ENCODE measurements at places on chromosomes 5 and 9. TPM values are rescaled to one million over a fixed set of nuclear protein-coding genes. Genes with fewer than 3 reads are reported as not detected.

DNA sequence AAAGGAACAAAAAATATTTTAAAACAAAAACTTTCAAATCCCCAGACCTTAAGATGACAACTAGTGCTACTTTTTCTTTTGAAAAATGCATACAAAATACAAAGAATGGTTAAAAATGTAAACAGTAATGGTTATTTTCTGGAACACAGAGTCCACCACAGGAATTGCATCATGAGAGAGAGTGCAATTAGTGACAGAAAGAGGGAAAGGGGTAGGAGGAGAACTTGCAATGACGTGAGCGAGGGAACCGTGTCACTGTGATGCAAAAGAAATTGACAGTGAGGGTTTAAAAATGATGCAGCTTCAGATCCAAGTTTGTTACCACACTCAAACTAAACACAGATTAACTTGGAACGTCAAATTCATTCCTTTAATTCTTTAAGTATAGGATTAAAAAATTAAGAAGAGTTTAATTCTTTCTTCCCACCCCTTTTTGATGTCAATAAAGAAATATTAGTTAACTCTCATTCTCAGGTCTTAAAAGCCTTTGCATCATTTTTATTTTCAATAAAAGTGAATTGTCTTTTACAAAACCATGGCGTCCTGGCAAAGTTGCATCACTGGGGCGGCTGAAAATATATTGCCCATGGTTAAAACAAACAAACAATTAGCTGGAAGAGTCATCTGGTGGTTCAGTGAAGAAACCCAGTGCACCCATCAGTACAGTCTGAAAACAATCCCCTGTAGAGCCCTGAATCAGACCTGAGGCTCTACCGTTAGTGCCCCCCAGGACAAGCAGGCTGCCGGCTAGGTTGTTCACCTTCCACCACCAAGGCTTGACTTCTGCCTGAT lies 39.5 kb downstream of the MACROH2A1 start:
- DNase-seq = no peak

GRCh38 chr5:126575644-126576043 lies 19.4 kb downstream of the ALDH7A1 start:
- DNase-seq = no peak

DNA sequence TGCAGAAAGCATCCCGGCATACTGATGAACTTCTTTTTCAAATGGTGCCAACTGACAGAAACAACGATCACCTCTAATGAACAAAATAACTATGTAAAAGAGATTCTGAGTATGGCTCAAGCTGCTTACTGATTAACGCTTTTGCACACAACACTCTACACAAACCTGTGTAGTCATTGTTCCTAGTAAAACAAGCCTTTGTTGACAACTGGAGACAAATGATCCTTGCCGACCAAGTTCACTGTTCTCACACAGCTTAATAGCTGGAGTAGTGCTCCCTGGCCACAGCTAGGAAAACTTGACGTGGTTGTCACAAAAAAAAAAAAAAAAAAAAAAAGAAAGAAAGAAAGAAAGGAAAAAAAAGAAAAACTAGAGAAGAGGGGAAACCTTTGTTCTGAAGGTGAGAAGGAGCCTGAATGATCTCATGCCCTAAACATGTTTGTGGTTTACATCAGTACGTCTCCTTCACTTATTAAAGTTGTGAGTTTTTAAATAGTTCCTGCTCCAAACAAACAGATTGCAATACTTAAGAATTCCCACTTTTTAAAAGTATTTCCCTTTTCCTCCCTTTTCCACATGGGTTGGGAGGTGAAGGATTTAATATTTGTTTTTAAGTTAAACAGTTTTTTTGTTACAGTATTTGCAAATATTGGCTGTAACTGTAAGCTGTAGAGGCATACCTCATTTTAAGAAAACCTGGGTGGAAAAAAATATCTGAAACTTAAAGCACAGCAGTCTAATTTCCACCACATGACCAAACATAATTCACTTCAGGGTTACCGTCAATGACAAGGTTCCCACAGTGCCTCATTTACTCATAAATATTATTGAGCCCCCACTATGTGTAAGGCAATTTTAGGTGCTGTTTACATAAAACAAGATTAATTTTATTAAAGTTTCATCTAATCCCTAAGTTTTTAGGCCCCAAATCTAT lies 63.7 kb downstream of the GLIS3 start:
- no peak for DNase-seq

DNA sequence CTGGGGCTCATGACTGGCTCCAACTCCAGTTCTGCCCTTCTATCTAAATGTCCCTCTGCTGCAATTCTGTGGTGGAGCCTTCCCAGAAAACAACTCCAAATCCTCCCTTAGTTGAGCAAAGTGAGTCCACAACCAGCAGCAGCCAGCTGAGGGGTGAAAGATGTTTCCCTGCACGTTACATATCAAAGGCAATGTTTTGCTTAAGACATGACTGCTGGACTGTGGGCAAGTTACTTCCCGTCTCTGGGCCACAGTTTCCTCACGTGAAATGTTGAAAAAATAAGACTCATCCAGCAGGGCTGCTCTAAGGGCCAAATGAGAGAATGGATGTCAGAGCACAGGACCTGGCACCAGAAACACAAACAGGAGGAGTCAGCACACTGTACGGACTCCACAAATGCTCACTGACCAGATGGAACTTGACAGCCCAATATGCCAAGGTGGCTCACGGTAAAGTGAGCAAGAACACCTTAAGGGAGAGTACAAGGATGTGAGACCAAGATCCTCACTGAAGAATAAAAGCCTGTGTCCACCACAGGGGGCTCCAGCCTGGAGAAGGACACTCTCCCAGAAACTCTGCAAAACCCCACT lies 138.4 kb upstream of the ABCA1 start:
- DNase-seq = peak; percentile 6

GRCh38 chr9:77019926-77020412 lies 514 bp downstream of the FOXB2 start:
- DNase-seq = no peak

- no peak for DNase-seq
Observed at GRCh38 chr9:68996462-68996861, 17.5 kb downstream of the PRKACG start.

DNA sequence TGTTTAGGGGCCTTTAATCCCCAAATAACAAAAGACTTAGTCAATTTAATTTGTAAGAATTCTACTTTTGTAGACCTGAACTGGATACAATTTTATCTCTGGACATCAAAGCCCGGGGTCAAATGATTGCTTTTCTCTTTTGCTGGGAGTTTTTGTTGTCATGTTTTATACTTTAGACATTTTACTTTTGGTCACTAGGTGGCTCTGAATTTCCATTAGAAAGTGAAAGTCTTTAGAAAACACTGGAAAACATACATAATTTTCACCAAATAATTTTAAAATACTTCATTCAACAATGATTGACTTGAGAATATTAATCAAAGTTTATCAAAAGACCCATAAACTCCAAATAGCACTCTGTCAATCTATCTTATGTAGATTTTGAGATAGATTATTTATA lies 2.8 kb upstream of the PCA3 start:
- DNase-seq = no peak

DNA sequence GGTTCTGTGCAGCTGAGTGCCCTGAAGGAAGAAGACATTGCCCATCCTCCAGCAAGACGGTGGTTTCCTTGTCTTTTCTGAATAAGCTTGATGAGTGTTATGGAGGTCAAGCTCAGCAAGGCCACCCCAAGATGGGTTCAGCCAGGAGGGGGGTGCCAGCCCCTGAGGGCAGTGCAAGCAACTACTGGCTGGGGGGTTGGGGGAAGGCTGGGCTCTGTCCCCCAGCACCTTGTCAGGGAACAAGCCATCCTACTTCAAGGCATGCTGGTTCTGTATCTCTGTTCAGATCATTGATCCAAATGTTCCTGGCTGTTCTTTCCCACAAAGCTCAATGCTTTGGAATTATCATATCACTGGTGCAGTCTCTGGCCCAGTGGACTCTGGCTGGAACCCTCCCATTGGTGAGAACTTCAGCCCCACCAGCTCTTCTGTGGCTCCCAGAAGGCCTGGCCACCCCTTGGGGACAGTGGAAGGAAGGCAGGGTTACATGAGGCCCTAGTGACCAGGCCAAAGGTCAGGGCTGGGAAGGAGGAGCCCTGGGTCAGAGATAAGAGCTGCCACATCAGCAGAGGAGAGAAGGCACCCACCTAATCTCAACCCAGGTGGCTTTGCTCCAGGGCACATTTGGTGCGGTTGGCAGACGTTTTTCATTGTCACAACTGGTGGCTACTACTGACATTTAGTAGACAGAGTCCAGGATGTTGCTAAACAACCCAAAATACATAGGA lies 280.2 kb downstream of the IRX2 start:
- no peak for DNase-seq

- DNase-seq = no peak
Observed at GRCh38 chr5:68277431-68277830, 61.9 kb downstream of the PIK3R1 start.

DNA sequence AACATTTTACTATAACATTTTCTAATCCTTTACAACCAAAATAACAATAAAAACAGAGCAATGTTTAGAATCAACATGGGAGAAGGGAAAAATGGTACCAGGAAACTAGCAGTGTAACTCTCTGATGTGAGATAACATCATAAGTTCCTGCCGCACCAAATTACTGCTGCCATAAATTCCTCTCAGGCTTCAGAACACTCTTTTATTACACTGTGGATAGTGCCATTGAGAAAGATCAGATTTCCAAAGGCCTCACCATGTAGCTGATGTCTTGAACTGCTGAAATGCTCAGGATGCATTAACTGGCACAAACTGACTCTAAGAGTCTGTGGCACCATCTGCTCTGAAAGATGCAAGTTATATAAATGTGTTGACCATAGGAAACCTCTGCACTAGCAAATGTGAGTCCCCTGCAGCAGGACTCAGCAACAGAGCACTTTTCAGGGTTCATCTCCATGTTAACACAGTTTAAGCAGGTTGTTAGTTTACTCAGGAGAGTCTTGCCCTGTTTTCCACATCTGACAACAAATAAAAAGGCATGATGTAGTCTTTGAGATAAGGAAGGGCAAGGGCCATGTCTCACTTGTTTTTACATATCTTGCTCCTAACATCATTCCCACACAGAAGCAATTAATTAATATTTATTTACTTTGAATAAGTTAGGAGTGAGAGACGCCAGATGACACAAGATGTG lies 218.1 kb downstream of the CETN3 start:
- DNase-seq = no peak

The FOXD4L6 gene
- total RNA-seq = not detected

The IL3 gene
- total RNA-seq = not detected

The TMOD1 gene
- 3.6 TPM for total RNA-seq

The CAMK2A gene
- not detected for total RNA-seq

The SOHLH1 gene
- not detected for total RNA-seq
